RCC 7860 (cell line): ENCODE measurements at places on chromosomes 11 and 22.

DNA sequence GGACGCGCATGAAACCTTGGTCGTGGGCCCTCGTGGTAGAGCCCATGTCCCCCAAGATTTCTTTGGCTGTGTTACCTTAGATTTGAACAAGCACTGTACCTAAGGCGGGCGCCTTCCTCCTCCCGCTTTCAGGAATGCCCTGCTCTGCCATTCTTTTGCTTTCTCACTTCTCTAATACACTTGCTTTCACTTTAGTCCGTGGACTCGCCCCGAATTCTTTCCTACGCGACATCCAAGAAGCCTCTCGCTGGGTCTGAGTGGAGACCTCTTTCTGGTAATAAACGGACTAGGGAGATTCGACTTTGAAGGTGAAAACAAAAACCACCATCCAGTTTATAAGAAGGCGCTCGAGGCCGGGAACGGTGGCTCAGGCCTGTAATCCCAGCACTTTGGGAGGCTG is 1.2 kb upstream of the NUP50 start:
- DNase-seq, result no peak

DNA sequence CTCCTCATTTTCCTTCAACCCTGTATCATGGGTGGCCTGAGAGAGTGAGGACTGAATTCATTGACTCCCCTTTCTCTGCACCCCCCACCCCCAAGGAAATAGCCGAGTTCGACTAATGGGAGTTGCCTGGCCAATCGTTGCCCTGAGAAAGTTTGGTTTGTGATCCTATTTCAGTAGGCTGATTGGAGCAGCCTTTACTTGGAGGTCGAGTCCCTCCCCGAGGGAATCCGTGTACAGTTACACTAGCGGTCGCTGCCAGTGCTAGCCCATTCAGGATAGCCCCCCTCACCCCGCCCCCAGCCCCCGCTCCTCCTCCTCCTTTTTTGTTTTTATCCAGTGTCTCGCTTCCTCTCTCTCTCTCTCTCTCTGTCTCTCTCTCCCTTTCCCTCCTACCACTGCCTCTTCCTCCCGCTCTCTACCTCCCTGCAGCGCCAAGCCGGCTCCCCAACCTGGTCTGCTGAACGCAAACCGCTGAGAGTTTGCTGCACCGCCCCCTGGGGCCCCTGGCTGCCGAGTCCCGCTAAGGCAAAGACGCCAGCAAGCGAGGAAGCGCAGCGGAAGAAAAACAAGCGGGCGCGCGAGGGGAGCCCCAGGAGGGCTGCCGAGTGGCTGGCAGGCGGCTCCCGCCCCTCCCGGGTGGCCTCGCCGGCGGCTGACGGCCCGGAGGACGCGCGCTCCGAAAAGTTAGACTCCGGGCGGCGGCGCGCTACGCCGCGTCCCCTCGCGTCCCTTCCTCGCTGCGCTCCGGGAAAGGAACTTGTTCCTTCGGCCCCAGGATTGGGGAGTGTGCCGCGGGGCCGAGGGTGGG is at the start of gene GRAMD1B:
GRAMD1B (plus strand) TSS at position 357 of the 808 bp plus-strand sequence. CDS start 524 bp downstream, outside the sequence.
- no peak for DNase-seq

DNA sequence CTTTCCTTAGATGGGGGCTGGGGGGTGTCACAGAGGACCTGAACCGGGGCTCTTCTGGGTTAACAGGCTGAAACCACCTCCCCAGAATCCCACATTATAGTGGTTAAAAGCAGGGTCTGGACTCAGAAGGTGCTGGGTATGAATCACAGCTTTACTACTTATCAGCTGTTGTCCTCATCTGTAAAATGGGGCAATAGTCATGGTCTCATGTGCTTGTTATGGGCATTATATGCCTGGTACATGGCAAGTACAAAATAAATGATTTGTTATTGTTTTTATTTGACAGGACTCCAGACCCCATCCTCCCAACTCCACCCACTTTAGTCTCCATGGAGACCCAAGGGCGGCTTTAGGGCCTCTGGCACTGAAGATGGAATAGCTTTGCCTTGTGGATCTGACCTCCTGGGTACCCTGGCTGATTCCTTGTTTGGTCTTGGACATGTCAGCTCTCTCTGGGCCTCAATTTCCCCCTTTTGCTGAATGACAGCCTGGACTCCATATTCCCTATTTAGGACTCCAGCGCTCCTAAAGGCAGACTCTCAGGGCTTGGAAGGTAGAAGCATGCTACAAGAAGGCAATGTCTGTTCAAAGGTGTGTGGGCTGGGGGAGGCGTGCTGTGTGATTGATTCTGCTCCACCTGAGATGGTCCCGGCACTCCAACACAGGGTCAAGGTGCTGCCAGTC is 812 bp upstream of the SMTN start:
- no peak for DNase-seq

DNA sequence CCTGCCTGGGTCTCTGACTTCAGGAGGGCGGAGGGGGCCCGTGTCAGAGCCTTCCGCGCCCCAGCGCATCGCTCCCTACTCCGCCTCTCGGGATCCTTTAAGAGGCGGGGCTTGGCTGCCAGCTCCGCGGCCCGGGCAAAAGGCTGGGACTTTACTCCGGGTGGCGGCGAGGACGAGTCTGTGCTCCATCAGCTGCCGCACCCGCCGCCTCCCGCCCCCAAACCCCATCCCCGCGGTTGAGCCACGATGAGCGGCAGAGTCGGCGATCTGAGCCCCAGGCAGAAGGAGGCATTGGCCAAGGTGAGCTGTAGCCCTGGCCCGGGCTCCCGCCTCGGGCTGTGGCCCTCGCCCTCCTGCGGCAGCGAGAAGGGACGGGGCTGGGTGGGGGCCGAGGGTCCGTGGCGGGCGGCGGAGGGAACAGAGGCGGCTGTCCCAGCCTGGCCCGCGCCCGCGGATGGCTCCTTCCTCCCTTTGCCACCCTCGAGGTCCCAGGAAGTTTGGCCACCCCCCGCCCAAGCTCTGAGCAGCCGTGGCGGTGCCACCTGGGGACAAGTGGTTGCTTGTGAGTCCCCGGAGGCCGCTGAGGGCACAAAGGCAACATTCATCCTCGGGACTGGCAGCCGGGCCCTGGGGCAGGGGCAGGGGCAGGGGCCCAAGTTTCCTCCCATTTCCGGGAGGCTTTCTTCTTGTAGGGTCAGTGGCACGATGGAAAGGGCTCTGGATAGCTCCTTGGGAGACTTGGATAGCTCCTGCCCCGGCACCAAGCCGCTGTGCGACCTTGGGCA is at the start of gene SEC14L2:
SEC14L2 (plus strand) TSS at position 148 of the 785 bp plus-strand sequence; CDS start at position 247, 99 bp downstream.
- DNase-seq, result peak; percentile 36

- DNase-seq, result no peak
Observed at GRCh38 chr11:35079611-35080010, 59.4 kb upstream of the CD44 start.

DNA sequence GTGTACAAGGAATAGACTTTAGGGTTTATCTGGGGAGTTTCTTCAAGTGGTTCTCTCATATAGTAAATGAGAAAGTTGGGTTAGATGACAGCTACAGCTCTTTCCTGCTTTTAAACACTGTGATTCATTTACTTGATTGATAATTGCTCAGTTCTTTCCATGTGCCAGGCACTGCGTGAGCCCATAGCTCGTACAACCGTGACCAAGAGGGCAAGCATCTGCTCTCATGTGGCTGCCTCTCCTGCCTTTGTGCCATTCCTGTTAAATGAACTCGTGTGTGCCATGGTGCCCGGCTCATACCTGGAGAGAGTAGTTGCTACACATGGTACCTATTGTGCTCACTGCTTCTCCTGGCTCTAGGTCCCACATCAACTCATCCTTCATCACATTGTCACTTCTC is 206.3 kb downstream of the SNX19 start:
- DNase-seq, result no peak

DNA sequence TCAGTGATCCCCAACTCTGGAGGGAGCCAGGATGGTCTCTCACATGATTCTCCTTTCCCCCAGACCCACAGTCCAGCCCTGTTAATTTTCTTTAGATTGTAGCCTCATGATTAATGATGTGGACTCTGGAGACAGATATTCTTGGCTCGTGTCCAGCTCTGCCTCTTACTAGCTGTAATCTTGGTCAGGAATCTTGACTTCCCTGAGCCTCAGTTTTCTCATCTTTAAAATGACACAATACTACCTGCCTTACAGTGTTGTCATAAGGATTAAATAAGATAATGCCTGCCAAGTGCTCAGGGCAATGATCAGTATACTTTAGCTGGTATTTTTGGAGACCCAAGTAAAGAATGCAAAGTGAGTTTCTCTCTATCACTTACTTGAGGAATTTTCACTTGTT is 60.0 kb downstream of the SPECC1L start:
- no peak for DNase-seq

GRCh38 chr11:88070437-88070836 is 104.8 kb downstream of the RAB38 start:
- no peak for DNase-seq

GRCh38 chr11:57240007-57240406 is 3.0 kb upstream of the APLNR start:
- DNase-seq, result no peak

GRCh38 chr11:30322826-30323710 is at the start of gene ARL14EP:
TSS of gene ARL14EP (plus strand) at chr11:30323104. CDS start at chr11:30330949, 7,845 bp downstream.
- peak; percentile 88 for DNase-seq

GRCh38 chr22:46976598-46976997 is 214.1 kb downstream of the TBC1D22A start:
- DNase-seq, result no peak

GRCh38 chr11:8567602-8568198 is 26.3 kb downstream of the STK33 start:
- peak; percentile 14 for DNase-seq

DNA sequence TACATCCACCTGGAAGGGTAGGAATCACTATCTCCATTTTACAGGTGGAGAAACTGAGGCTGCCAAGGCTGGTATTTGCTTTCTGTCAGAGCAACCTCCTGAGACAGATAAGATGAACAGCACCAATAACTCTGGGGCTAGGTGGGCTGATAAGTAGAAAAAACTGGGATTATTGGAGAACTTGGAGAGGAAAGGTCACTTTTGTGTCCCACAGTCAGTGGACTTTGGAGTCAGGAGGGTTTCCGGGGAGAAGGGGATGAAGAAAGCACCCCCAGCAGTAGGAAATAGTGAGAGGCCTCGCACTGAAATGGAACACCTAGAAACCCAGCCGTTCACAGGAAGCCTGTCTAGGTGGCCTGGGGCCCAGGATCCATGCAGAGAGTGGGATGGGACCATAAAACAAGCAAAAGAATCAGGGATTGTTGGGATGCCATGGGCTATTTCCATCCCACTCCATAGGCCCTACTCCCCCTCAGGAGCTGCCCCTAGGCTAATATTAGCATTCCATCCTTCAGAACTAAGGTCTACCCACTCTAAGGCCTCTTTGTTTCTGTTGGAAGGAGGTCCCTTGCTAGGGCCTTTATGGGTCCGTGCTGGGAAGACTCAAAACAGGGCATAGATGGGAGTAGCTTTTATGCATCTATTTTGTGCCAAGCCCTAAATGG is 31.0 kb upstream of the FCHSD2 start:
- no peak for DNase-seq

DNA sequence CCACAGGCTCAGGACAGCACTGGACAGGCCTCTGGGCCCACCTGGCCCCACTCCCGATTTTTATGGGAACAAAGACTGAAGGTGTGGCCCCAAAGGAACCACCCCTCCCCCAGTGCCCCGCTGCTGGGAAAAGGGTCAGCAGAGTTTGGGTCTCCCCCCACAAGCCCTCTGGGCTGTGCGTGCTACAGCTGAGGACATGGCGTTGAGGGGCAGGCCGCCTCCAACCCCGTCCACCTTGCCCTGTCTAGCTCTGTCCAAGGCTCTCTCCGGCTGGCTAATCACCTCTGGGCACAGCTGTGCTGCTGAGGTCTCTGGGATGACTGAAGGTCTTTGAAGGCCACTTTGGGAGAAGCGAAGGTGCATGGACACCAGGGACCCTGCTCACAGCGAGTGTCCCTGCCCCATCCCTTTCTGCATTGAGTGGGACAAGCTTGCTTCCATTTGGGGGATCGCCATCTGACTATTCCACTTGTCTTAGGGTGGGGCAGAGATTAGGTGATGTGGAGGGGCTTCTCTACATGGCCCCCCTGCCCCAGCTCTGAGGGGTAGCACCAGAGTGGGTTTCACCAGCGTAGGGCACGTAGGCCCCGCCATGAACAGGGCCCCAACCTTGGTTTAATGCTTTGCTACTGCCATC is 6.5 kb downstream of the ASCL2 start:
- DNase-seq, result no peak

GRCh38 chr11:106278391-106278790 is 200.9 kb downstream of the AASDHPPT start:
- no peak for DNase-seq

DNA sequence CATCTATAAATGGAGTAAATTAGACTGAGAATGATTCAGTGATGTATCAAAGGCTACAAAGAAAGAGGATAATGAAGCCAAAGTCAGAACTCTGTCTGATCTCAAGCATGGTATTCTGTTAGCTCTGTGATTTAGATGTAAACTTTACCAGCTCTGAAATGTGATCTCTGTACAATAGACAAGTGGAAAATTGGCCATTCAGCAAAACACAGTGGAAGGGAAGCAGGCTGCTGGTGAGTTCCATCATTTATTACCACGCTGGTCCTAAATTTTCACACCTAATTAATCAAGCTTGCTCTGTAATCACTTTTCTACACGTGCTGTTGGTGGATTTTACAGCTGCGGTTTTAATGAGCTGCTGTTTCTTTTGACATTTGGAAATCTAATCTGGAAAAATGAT is 145.1 kb upstream of the OPCML start:
- no peak for DNase-seq

GRCh38 chr11:85394283-85394682 is 232.9 kb downstream of the DLG2 start:
- DNase-seq, result no peak

DNA sequence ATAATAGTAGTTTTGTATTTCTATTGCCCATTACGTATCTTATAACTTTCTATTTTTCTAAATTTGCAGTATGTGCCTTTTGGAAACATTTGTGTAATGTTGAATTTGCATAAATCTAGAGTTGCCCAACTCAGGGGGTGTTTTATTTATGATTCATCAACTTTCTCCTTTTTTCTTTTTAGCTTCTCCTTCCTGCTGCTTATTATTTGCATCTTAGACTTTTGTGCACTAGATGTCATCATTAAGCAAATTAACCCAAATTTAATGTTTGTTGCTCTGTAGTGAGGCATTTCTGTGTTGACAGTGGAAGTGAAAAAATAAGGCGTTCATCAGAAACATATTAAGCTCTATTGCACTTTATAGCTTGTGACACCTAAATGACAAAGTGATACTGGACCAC is 56.2 kb upstream of the ZBED5 start:
- DNase-seq, result no peak

DNA sequence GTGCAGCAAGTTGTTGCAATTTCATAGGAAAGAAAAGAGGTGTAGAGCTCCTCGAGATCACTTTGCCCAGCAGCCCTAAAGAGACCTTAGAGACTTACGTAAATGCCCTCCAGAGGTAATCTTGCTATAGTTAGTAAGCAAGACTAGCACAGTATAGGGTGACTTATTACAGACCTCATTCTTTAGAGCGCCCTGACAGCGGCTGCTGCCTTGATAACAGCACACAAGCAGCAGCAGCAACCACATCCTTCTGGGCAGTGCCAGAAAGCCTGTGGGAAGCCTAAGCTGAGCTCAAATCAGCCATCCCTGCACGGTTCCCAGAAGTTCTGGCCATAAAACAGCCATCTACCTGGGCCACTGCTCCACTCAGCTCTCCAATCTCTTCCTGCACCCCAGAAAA is 22.6 kb upstream of the OR56B1 start:
- DNase-seq, result no peak

DNA sequence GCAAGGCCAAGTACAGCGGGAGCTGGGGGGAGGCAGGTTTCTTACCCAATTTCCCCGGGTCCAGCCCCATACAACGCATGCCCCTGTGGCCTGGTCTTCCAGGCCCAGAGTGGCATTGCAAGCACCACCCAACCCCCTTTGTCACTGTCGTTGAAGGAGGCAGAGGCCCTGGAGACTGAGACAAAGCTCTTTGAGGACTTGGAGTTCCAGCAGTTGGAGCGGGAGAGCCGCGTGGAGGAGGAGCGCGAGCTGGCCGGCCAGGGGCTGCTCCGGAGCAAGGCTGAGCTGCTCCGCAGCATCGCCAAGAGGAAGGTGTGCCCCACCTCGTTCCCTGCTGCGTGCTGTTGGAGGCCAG is 27.8 kb downstream of the PHLDB1 start:
- no peak for DNase-seq
